Stimulated activated CD4-positive, alpha-beta T cell treated with anti-CD3 and anti-CD28 coated beads, Interleukin-2, amount 100 ng/mL, for 48 hours (primary cell): ENCODE measurements at places on chromosomes 7 and 10.

GRCh38 chr10:94997741-94998174 is 59.3 kb downstream of the CYP2C9 start:
- DNase-seq, result no peak

- no peak for DNase-seq
Observed at GRCh38 chr7:95608359-95609173, 12.2 kb upstream of the PDK4 start.

DNA sequence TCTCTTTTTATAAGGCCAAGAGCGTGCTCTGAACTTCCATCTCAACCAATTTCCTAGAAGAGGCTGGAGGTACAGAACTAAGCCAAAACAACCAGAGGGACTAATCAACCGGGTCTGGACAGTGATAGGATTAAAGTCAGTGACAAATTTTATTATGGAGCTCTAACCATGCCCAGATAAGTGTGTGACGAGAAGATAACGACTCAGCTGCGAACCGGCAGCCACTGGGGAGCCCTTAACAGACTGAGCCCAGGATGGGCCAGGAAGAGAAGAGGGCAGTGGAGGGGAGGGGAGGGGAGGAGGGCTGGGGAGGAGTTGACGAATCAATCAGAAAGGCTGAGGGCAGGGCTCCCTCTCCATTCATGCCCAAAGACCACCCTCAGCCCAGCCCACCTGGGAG is 119.9 kb downstream of the PLXNA4 start:
- no peak for DNase-seq

- no peak for DNase-seq
Observed at GRCh38 chr10:4250587-4250887, 465.5 kb upstream of the KLF6 start.

DNA sequence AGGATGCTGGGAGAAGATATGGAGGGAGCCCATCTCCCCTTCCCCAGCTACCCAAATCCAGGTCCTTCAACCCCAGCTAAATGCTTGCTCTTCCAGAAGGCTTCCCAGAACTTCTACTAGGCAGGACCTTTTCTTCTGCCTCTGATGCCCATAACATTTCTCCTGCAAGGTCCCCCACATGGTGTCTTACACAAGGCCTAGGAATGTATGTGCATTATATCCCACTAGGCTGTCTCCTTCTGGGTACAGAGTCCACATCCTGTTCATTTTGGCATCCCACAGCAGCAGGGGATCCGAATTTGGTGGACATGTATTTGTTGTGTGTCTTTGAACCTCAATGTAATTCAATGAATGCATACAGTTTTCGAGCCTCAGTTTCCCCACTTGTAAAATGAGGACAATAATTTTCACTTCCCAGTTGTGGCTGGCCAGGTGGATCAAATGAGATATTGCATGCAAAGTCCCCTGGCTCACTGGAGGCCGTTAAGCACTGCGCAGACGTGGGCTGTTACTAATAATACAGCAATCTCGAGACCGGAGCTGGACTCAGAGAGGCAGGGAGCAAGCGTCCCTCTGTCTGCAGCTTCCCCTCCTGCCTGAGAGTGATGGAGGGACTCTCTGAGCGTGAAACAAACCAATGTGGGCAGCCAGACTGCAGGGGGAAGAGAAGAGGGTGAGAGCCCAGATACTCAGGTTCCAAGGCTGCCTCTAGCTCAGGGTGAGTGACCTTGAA is 18.6 kb upstream of the YWHAG start:
- no peak for DNase-seq

DNA sequence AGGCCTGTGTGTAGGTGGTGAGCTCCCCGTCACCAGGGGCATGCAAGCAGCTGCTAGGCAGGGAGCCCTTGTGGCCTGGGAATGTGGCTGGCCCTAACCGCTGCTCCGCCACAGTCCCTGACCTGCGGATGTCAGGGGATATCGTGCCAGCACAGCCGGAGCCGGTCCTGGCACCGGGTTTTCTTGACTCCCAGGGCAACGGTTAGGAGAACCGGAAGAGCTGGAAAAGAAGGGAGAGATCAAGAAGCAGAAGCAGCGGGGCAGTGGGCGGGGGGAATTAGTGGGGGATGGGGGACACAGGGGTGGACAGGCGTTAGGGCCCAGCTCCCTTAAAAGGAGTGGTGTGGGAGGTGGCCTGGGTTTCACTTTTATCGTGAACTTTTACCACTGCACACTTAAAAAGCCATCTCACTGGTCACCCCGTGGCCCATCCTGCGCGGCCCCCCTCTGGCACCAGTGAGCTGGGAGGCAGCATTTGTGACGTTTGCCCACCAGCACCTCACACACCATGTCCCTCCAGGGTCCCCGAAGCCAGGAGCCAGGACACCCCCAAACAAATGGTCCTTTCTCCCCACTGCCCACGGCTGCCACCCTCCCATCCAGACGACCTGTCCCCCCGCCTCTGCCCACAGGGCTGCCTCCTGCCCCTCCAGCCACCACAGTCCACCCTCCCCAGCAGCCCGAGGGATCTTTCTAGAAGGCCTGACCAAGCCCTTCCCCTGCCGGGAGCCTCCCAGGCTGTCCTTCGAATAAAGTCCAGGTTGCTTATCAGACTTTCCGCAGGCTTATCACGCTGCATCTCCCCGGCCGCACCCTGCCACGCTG is 1.8 kb upstream of the MICALL2 start:
- no peak for DNase-seq
